Retina (tissue), 1 donor: ENCODE measurements at places on chromosomes 2 and 18.

GRCh38 chr2:21289989-21290388 is 166.2 kb downstream of the TDRD15 start:
- peak; percentile 44 for DNase-seq

DNA sequence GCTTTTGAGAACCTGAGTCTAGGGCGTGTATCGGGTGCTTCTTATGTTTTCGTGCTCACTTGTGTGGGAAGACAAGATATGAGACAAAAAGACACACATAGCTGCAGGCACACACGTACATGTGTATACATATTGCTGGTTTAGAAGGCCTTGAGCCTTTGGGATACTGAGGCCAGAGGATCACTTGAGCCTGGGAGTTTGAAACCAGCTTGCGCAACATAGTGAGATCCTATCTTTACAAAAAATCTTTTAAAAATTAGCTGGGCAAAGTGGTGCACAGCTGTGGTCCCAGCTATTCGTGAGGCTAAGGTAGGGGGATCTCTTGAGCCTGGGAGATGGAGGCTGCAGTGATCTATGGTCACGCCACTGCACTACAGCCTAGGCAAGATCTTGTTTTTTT is 18.8 kb upstream of the NEDD4L start:
- no peak for DNase-seq

DNA sequence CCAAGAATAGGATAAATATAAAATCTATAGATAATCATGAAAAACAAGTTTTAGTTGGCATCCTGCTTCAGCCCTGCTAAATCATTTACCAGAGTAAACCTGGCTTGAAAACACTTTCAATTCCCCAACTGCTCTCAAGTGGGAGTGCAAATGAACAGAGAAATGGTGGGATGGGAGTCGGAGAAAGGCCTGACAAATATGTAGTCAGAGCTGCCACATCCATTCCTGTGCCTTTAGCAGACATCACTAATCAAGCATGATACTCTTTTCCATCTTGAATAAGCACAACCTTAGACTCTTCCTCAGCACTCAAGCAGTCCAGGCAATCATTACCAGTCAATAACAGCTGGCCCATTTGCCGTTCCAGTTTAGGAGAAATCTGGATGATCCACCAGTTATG is 101.3 kb downstream of the ANKRD44 start:
- DNase-seq: no peak

DNA sequence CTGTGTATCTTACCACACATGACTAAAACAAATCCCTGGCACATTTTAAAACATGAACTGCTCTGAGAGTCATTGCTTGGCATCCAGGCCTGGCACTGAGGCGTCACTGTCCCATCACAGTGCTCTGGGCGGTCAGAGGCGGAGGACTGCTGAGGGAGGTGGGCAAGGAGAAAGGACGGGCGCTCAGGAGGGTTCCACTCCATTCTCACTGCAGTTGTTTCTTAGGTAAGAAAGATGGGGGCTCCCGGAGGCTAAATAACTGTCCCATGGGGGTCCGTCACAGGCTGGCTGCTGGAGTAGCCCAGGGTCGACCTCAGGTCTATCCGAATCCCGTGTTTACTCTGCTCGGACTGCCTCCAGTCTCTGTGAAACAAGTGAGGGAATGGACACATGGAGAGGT is 117.5 kb downstream of the FAM168B start:
- DNase-seq: no peak

GRCh38 chr18:13545514-13545913 is 180.8 kb downstream of the FAM210A start:
- DNase-seq: no peak

- no peak for DNase-seq
These were observed 327.7 kb downstream of the TMX3 start for GRCh38 chr18:68387246-68387645.

- DNase-seq: no peak
These were observed 9.0 kb downstream of the ASB1 start for GRCh38 chr2:238435752-238436096.

DNA sequence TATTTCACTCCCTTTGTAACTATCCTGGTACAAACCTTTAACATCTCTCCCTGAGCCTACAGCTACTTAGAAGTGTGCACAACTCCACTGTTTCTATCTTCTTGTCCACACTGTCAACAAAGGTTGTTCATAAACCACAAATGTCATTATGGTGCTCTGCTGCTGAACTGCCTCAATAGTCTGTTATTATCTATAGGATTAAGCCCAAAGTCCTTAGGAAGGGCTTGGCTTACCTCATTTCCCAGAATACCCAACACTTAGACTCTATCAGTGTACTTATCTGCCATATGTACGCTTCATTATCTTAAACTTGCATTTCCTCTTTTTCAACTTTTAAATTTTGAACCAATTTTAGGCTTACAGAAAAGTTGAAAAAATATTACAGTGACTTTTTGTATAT is 94.2 kb downstream of the HNMT start:
- DNase-seq: no peak

- no peak for DNase-seq
These were observed 20.2 kb upstream of the COL5A2 start for GRCh38 chr2:189199797-189200196.
